ENCODE measurements at places on chromosomes 5 and 9.

DNA sequence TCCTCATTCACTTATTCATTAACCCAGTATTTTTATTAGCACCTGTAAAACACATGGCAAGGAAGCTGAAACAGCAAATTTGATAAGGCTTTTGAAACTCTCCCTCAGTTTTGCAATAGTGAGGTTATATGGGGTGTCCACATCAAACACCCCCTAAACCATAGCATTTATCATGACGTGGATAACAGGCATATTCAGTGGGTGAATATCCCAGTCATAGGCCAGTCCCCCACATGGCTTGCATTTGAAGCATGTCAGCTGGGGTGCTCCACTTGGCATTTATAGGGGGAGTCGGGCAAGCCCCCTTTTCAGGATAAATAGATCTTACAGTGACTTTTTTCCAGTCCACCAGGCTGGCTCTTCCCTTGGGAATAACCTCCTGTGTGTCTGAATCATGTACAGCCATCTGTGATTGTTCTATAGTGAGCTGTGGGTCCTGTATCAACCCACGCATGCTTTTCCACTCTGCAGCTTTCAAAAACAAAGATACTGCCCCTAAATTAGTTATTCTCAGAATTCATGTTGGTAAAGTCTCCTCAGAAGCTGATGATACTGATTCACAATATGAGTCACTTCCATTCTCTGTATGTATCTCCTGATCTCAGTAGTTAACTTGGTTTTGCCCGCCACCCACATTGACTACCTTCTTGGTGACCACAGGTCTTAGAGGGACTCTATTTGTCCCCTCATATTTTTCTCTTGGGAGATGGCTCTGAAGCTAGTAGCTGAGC lies 84.4 kb upstream of the SPIN1 start:
- DNase-seq, result no peak

- DNase-seq, result no peak
These were observed 3.0 kb upstream of the PDLIM4 start for GRCh38 chr5:132254321-132254977.

DNA sequence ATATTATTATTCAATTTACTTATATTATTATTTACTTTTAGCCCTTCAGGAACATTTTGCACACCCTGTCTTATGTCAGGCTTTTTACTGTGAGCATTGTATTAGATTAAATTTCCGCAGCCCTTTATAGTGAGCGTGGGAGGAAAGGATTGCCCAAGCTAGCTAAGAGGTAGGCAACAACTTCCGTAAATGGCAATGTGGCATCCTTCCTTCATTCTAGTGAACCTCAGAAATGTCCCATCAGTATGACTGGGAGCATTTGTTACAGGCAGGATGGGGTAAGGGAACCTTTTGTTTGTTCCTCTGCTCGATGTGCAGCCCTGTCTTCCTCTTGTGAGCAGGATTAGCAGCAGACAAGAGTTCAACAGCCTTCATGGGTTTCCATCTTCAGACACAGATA lies 6.2 kb upstream of the CD180 start:
- no peak for DNase-seq

- DNase-seq, result no peak
These were observed 129.4 kb upstream of the GPR151 start for GRCh38 chr5:146645342-146645741.

- no peak for DNase-seq
These were observed 36.6 kb upstream of the MYORG start for GRCh38 chr9:34413231-34413852.

- no peak for DNase-seq
These were observed 83.6 kb downstream of the ENC1 start for GRCh38 chr5:74556631-74557595.

DNA sequence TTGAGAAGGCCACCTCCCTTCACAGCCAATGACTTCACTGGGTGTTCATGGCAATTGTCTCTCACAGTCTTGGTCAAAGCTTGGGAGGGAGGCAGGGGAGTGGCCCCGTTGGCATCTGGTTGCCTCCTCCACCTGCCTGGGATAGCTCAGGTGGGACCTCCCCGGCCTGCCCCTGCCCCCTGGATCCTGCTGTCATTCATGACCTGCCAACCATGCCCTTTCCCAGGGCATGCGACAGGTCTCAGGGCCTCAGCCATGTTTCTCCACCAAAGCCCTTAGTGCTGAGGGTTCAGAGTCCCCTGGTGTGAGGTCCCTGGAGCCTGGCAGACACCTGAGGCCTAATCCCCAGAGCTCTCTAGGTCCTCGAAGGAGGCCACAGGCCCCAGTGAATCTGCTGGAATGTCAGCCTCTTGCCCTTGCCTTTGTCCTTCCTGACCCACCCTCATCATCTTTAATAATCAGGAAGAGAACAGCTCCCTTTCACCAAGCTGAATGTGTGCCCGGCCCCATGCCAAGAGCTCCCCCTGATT lies 5.6 kb downstream of the DAB2IP start:
- no peak for DNase-seq
